NCI-H2029 (cell line): ENCODE measurements at places on chromosomes 1 and 21.

- no peak for DNase-seq
Measured at GRCh38 chr1:7049913-7050625, 264.8 kb downstream of the CAMTA1 start.

- no peak for DNase-seq
Measured at GRCh38 chr1:76302711-76303339, 228.3 kb downstream of the ST6GALNAC3 start.

GRCh38 chr1:23743287-23744152 is at the start of gene ELOA:
TSS of gene ELOA (plus strand) at chr1:23743471. CDS start at chr1:23743504, 33 bp downstream.
- DNase-seq = peak; percentile 48

DNA sequence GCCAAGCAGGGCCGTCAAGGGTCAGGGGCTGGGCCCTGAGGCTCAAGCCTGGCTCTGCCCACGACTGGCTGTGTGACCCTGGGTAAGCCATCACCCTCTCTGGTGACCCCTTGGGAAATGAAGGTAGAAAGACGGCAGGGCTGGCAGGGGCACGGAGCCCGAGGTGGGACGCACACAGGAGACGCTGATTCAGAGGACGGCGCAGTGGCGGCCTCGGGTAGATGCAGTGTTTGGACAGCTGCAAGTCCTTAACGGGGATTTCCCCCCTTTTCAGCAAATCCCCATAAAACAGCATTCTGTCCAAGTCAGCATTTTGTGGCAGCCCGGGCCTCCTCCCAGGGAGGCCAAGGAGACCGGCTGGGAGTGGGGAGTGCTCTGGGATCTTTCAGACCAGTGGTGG is 16.7 kb downstream of the COL8A2 start:
- DNase-seq = no peak

GRCh38 chr1:104132382-104132973 is 382.8 kb downstream of the AMY1C start:
- peak; percentile 21 for DNase-seq

- no peak for DNase-seq
Measured at GRCh38 chr1:8955406-8955805, 9.7 kb downstream of the CA6 start.
